Fibroblast of skin of right biceps (primary cell): ENCODE measurements at places on chromosomes 3 and 15.
A peak's percentile ranks its signal among the peaks of the same experiment; 100 is the strongest.

GRCh38 chr15:35115155-35115725, 30.1 kb upstream of the NANOGP8 start:
- peak; percentile 11 for DNase-seq

GRCh38 chr3:125961289-125961589, 7.7 kb upstream of the ROPN1B start:
- no peak for DNase-seq

DNA sequence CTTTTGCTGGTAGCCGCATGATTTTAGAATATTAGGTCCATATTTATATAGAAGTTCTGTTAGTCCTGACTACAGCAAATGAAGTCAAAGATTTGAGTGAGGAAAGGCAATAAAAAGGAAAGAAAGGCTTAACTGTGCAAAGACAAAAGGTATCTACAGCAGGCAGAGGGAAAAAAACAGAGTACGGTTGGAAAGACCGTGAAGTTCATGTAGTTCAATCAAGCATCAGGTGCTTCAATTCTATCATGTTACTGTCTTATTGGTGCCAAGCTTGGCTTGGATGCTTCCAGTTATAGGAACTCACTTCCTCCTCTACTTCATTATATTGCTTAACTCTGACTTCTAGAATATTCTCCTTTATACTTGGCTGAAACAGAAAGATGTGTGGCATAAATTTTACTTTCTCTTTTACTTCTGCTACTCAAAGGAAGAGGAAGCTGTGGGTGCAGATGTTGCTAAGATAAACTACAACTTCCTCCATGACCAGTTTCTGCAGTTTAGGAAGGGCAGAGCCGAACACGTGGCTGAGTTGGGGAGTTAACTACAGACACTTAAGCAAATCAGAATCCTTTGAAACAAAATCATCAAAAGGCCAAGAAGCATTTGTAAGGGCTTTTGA, 72.6 kb upstream of the ZBED2 start:
- DNase-seq, result peak; percentile 22

GRCh38 chr15:70479056-70479455, 284.3 kb downstream of the UACA start:
- no peak for DNase-seq

GRCh38 chr15:84714821-84715220, 1.1 kb downstream of the SEC11A start:
- DNase-seq, result no peak

DNA sequence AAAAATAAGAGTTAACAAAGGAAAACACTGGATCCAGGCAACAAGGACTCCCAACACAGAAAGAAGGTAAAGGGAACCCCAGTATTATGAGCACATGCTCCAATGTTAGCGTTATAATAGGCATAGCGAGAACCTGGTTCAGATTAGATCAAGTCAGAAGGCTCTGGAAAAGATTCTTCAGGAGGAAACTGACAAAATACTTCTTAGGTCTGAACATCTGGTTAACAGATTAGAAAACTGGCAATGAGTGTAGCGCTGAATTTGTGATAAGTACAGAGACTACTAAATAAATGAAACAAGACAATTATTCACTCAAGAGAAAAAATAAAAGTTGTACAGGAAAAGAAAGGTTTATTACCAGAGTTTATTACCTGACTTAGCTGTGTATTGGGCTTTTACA, 146.1 kb downstream of the DPH6 start:
- DNase-seq, result no peak

DNA sequence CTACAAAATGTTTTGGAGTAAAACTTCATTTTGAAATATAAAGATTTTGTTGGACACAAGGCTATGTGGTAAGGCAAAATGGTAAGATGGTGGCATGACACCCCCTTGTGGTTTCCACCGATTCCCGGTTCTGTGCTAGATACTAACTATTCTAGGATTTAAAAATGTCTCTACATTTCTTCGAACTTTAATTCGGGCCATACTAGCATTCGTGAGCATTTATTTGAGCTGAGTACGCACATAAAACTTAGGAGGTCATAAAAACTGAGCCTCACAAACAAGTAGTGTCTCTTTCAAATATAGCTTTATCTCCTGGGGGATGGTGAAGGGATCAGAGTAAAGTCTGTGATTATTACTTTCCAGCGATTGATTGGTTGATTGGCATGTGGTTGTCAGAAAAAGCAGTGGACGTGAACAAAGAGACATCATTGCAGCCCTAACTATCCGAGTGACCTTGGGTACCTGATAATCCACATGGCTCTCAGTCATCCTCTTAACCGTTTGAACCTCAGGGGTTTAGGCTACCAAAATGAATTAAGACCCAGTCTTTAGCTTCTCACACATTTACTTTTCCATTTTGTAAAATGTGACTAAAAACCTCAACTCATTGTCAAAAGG, 1.1 kb upstream of the ZNF639 start:
- peak; percentile 53 for DNase-seq
